ENCODE measurements at places on chromosomes 7 and 10. TPM values are rescaled to one million over a fixed set of nuclear protein-coding genes. Genes with fewer than 3 reads are reported as not detected.

PPP1R17 gene
- total RNA-seq: not detected

DNA sequence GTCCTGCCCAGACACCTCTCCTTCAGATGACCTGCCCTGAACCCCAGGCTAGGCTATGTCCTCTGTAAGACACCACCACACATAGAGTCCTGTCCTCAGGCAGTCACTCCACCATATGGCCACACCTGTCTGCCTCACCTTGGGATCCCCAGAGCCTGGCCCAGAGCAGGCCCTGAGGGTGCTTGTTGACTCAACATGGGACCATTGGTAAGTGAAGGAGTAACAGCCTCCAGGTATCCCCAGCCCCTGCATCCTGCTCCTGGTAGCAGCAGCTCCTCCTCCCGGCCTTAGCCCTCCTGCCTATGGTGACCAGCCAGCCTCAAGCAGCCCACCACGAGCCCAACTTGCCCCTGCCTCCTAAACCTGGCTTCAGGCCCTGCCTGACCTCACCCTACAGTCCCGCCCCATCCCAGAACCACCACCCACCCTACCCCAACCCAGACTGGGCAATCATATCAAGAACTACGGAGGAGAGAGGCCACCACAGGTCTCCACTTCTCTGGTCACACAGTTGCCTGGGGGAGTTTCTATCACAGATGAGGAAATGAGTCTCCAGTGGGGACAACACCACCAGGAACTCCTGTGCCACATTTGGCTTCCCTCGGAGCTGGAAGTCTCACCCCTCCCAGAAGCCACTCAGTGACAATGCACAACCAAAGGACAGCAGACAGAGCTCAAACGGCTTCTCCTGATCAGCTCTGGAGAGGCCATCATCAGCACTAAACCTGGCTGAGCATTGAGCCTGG, 136.6 kb downstream of the GRID1 start:
- H3K4me3 ChIP-seq: no peak overlapping the region
- H3K27me3 ChIP-seq: no peaks in the 10 kb centered on the region
- peak; percentile 62 for DNase-seq
- H3K27ac ChIP-seq: no peak overlapping the region
- no peaks in the 10 kb centered on the region for H3K36me3 ChIP-seq
- H3K4me1 ChIP-seq: no peaks in the 10 kb centered on the region

PRR15 gene
- 1.6 TPM for total RNA-seq

GRCh38 chr10:80177781-80178636, 27.3 kb downstream of the ANXA11 start:
- H3K4me3 ChIP-seq: no peak overlapping the region
- H3K27me3 ChIP-seq: no peaks in the 10 kb centered on the region
- DNase-seq: no peak
- no peak overlapping the region for H3K27ac ChIP-seq
- no peaks in the 10 kb centered on the region for H3K4me1 ChIP-seq

- no peaks in the 10 kb centered on the region for H3K27me3 ChIP-seq
- no peaks in the 10 kb centered on the region for H3K4me1 ChIP-seq
- H3K36me3 ChIP-seq: no peaks in the 10 kb centered on the region
- H3K27ac ChIP-seq: no peak overlapping the region
Observed at GRCh38 chr7:138116141-138116540, 39.9 kb downstream of the AKR1D1 start.

- H3K4me1 ChIP-seq: no peaks in the 10 kb centered on the region
- H3K4me3 ChIP-seq: no peak overlapping the region
- H3K27ac ChIP-seq: no peak overlapping the region
- no peaks in the 10 kb centered on the region for H3K27me3 ChIP-seq
Observed at GRCh38 chr7:139230023-139230422, 1.0 kb upstream of the UBN2 start.

GRCh38 chr10:74021248-74022055, 23.5 kb downstream of the VCL start:
- H3K27ac ChIP-seq: no peak overlapping the region
- no peaks in the 10 kb centered on the region for H3K27me3 ChIP-seq
- no peak for DNase-seq
- no peak overlapping the region for H3K4me3 ChIP-seq
- H3K36me3 ChIP-seq: no peaks in the 10 kb centered on the region
- H3K4me1 ChIP-seq: peaks cover 9% of the 10 kb centered on the region

CPA2 gene
- total RNA-seq: 1.0 TPM

GRCh38 chr7:130096243-130096827, 26.0 kb downstream of the KLHDC10 start:
- H3K27ac ChIP-seq: no peak overlapping the region
- no peaks in the 10 kb centered on the region for H3K27me3 ChIP-seq
- H3K4me3 ChIP-seq: no peak overlapping the region
- DNase-seq: no peak
- no peaks in the 10 kb centered on the region for H3K4me1 ChIP-seq
- H3K36me3 ChIP-seq: no peaks in the 10 kb centered on the region

GRCh38 chr10:10208196-10208595, 809.5 kb upstream of the CELF2 start:
- H3K27me3 ChIP-seq: no peaks in the 10 kb centered on the region
- no peak overlapping the region for H3K27ac ChIP-seq
- no peaks in the 10 kb centered on the region for H3K4me1 ChIP-seq
- no peak overlapping the region for H3K4me3 ChIP-seq
- DNase-seq: no peak

ZNF804B gene
- not detected for total RNA-seq

DNA sequence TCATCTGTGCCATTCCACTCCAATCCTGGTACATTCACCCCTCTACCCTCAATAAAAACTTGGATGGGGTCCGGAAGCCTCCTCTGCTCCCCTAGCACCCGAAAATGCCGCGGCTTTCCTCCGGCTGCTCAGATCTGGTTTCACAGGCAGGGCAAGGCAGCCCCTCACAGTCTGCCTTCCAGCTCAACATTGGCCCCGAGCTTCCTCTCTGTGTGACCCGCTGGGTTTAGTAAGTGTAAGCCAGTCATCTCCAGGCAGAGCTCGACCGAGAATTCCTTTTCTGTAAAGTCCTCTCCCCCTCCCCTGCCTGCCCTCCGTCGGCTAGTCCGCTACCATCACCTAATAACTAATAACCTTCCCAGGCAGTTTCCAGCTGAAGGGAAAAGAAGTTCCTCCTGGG, 3.4 kb downstream of the INHBA start:
- H3K4me1 ChIP-seq: peaks cover 2% of the 10 kb centered on the region
- H3K4me3 ChIP-seq: peak overlapping the region; percentile 63
- DNase-seq: no peak
- H3K27ac ChIP-seq: peak overlapping the region; percentile 62
- H3K27me3 ChIP-seq: no peaks in the 10 kb centered on the region

DNA sequence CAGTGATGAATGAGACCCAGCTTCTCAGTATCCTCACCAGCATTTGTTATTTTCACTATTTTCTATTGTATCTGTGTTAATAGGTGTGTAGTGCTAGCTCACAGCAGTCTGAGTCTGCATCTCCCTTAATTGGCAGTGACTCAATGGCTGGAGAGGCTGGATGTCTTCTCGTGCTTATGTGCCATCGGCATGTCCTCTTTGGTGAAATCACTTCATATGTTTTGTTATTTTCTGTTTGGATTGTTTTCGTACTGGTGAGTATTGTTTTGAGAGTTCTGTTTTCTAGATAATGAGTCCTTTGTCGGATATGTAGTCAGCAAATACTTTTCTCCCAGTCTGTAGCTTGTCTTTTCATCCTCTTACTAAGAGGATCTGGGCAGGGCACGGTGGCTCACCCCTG, 66.1 kb downstream of the AMZ1 start:
- no peaks in the 10 kb centered on the region for H3K4me1 ChIP-seq
- no peak overlapping the region for H3K27ac ChIP-seq
- DNase-seq: no peak

PANK1 gene
- 1.4 TPM for total RNA-seq

DNA sequence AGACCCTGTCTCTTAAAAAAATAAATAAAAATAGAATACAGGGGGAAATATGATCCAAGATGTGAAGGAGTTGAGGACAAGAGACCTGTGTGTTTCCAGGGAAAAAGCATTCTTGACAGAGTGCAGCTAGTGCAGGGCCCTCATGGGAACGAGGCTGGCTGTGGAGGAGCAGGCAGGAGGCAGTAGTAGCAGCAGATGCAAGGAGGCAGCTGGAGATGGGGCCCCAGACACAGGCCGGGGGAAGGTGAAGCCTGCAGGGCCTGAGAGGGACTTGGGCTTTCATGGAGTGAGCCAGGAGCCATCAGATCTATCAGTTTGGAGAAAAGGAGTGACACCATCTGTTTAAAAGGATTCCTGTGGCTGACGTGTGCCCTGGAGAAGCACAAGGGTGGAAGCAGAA, 71.4 kb upstream of the ZNF438 start:
- H3K36me3 ChIP-seq: no peaks in the 10 kb centered on the region
- no peaks in the 10 kb centered on the region for H3K27me3 ChIP-seq
- DNase-seq: no peak
- H3K4me1 ChIP-seq: no peaks in the 10 kb centered on the region
- H3K4me3 ChIP-seq: no peak overlapping the region
- H3K27ac ChIP-seq: no peak overlapping the region

GRCh38 chr7:13715534-13715933, 273.9 kb downstream of the ETV1 start:
- H3K4me1 ChIP-seq: no peaks in the 10 kb centered on the region
- H3K27ac ChIP-seq: no peak overlapping the region
- DNase-seq: no peak
- no peak overlapping the region for H3K4me3 ChIP-seq
- no peaks in the 10 kb centered on the region for H3K27me3 ChIP-seq
- no peaks in the 10 kb centered on the region for H3K36me3 ChIP-seq

CYP2W1 gene
- total RNA-seq: not detected

- peaks cover 2% of the 10 kb centered on the region for H3K36me3 ChIP-seq
- H3K27ac ChIP-seq: no peak overlapping the region
- no peak overlapping the region for H3K4me3 ChIP-seq
- no peak for DNase-seq
Observed at GRCh38 chr10:10128387-10128786, 889.3 kb upstream of the CELF2 start.

DNA sequence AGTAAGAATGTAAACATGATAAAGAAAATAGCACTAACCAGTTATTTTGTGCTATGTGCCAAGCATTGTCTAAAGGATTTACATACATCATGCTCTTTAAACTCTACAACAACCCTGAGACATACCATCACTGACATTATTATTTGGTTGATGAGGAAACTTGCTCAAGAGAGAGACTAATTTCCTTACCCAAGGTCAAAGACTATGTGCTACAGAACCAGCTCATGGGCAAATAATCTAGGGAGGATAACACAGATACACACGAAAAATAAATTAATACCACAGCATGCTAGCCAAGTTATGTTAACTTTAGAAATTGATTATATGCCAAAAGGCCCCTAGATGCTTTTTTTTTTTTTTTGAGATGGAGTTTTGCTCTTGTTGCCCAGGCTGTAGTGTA, 2.7 kb downstream of the ANKRD16 start:
- H3K27ac ChIP-seq: no peak overlapping the region
- H3K4me1 ChIP-seq: peaks cover 1% of the 10 kb centered on the region
- DNase-seq: no peak
- H3K27me3 ChIP-seq: no peaks in the 10 kb centered on the region

GRCh38 chr7:74525881-74526280, 72.2 kb downstream of the GTF2IRD1 start:
- no peak for DNase-seq
- H3K27ac ChIP-seq: no peak overlapping the region
- H3K4me1 ChIP-seq: no peaks in the 10 kb centered on the region
- H3K27me3 ChIP-seq: no peaks in the 10 kb centered on the region
- H3K4me3 ChIP-seq: no peak overlapping the region

Data from aorta (tissue), 5 donors.